Liver (tissue), 10 donors: ENCODE measurements at places on chromosomes 12 and 14. TPM values are rescaled to one million over a fixed set of nuclear protein-coding genes. Genes with fewer than 3 reads are reported as not detected.

The KRT2 gene
- not detected for polyA plus RNA-seq

The PROX2 gene
- 0.06 TPM for polyA plus RNA-seq

The MYF5 gene
- polyA plus RNA-seq, result not detected

The DTX1 gene
- polyA plus RNA-seq, result 33.2 TPM
